ENCODE measurements at places on chromosomes 1 and 21. TPM values are rescaled to one million over a fixed set of nuclear protein-coding genes. Genes with fewer than 3 reads are reported as not detected.
A peak's percentile ranks its signal among the peaks of the same experiment; 100 is the strongest.

- peak; percentile 62 for DNase-seq
These were observed 118.5 kb upstream of the ADAR start for GRCh38 chr1:154726443-154726842.

The B4GALT3 gene
- total RNA-seq: 12.9 TPM

The SELL gene
- total RNA-seq: not detected

DNA sequence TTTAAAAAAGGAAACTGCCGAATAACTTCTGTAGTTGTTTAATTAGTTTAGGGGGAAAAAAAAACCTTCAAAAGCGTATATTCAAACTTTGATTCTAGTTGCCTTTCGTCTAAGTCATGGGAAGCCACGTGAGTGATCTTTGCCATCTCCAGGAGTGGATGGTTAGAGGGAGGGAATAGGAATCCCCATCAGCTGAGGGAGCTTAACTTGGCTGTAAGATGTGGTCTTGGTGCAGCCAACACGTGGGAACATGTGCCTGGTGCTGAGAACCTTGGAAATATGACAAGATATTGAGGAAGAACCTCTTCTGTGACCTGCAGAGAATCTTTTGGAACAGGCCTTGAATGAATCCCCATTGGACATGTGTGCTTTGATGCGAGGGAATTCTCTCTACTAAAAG, 1.7 kb downstream of the BACE2 start:
- no peak for DNase-seq

DNA sequence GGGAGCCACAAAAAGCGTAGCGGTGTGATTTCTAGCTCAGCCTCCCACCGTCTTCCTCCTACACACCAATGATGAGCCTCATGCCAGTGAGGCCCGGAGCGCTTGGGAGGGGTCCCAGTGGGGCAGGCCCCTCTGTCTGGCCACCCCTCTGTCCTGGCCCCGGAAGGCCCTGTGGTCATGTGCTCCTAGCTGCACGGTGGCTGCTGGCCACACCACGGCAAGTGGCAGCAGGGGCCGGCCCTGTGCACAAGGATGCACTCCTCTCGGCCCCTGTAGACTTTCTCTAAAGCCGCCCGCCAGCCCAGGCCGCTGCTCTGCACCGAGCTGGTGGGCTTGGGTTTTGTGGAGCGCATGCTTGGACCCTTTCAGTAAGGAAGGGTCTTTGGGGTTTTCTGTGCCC, 53.6 kb downstream of the KCNAB2 start:
- no peak for DNase-seq

DNA sequence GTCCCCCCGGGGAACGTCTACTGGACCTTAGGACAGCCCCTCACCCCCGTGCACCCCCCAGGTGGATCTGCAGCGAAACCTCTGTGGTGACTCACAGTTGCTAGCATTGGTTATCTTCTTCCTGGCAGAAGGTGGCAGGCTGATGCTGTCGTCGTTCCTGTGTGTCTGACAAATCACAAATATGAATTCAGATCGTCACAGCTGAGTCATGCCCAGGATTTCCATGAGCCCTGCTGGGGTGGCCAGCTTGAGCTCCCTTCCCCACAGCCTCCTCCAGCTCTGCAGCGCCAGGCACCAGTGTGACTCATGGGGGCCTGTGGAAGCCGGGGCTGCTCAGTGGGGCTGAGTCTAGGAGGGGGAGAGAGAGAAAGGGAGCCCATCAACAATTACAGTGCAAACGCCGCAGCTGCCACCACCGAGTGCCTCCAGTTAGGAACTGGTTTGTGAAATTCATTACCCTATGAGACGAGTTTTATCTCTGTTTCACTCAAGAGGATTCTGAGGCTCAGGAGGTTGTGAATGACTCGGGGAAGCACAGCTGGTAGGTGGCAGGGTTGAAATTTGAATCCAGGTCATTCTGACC, 197.9 kb downstream of the DYRK1A start:
- peak; percentile 99 for DNase-seq

The CCDC181 gene
- not detected for total RNA-seq

The HMCN1 gene
- 1.9 TPM for total RNA-seq

The CRB1 gene
- under 0.01 TPM for total RNA-seq
